ENCODE measurements at places on chromosomes 3 and 15.

GRCh38 chr15:68501259-68501591 is 69.3 kb upstream of the ITGA11 start:
- DNase-seq: no peak

DNA sequence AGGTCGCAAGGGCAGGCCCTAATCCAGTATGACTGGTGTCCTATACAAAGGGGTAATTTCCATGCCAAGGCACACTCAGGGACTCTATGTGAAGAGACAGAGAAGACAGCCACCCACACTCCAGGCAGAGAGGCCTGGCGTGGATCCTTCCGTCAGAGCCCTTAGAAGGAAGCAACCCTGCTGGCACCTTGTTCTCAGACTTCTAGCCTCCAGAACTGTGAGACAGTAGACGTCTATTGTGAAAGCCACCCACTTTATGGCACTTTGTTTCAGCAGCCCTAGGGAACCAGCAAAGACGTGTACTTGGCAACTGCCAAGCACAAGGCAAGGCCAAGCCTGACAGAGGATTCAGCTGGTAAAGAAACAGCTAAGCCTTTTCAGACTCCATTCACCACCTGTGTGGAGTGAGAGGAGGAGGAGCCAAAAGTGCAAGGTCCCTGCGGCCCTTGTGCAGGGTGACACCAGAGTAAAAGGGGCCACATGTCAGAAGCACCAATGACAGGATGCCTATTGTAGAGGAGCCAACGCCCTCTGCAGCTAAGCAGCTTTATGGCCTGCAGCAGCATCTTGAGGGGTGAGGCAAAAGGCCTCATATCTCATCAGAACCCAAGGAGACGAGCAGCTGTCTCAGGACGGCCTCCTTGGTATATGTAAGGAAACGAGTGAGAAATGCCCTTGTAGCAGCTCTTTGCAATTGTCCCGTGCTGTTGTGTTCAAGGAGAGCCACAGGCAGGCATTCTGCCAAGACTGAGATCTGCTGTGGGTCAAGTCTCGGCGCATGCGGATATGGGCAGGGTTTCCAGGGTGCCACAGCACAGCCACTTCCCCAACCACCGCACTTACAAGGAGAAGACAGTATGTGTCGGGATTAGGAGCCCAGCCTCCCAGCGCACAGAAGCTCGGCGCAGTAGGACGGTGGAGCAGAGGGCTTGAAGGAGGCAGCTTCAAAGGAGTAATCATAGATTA is 121.5 kb upstream of the LIPC start:
- DNase-seq: no peak

- no peak for DNase-seq
Observed at GRCh38 chr3:194573680-194574437, 59.4 kb downstream of the TMEM44 start.

GRCh38 chr15:57667171-57667849 is 39.2 kb upstream of the POLR2M start:
- peak; percentile 39 for DNase-seq

GRCh38 chr3:21795152-21795837 is 44.3 kb upstream of the ZNF385D start:
- DNase-seq: no peak

DNA sequence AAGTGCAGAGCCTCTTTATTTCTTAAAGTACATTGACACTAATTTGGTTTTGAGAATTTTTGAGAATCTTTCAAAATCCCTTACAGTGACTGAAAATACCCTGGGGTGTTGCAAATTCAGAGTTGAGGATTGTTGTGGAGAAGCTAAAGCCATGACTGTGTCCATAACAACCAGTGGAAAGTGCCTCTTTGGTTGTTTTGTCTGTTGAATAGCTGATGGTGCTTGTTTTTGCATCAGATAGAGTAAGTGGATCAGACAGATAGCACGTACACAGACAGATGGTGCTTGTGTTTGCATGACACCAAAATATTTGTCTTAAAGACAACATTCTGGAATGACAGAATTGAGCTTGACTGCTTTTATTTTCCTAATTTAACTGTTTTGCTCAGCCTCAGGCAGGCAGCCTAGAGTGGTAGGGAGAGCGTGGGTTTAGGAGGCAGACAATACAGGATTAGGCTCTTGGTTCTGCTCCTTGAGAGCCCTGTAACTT is 265.0 kb downstream of the IL20RB start:
- no peak for DNase-seq

DNA sequence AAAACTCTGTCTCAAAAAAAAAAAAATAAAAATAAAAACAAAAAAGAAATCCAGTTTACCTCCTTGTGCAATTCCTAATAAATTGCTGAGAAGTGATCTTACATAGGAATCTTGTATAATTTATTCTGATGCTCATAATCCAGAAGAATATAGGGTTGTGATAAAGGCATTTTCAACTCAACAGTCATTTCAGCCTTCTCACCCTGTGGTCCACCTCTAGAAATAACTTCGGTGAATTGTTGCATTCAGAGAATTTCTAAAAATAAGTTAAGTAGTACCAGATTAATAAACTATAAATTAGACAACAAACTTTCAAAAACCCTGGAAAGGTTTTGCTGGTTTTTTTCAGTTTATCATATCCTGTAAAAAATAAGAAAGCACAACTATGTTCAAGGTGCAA is 20.2 kb downstream of the RAF1 start:
- no peak for DNase-seq

GRCh38 chr3:139291276-139292051 is 52.4 kb upstream of the MRPS22 start:
- DNase-seq: no peak

GRCh38 chr3:44058868-44059203 is 182.8 kb upstream of the TOPAZ1 start:
- DNase-seq: no peak

DNA sequence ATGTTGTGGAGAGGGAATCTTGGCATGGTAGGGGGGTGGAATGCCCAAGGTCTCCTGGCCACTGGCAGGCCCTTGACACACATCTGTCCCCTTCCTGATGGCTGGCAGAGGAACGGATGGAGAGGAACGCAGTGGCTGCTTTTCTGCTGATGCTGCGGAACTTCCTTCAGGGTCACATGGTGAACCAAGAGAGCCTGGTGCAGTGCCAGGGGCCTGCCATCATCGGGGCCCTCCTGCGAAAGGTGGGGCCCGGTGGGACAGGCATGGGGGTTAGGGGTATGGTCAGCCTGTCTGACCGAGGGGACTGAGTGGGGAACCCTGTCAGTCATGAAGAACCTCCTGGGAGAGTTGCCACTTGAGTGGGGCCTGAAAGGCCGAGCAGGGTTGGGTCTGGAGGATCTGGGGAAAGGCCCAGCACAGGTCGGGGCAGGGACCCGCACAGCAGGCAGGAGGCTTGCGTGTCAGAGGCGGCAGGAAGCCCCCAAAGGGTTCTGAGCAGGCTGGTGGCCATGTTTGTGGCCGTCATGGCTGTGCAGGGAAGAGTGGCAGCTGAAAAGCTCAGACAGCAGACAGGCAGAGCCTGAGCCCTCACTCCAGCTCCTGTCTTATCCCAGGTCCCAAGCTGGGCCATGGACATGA is 18.1 kb downstream of the NBEAL2 start:
- no peak for DNase-seq

DNA sequence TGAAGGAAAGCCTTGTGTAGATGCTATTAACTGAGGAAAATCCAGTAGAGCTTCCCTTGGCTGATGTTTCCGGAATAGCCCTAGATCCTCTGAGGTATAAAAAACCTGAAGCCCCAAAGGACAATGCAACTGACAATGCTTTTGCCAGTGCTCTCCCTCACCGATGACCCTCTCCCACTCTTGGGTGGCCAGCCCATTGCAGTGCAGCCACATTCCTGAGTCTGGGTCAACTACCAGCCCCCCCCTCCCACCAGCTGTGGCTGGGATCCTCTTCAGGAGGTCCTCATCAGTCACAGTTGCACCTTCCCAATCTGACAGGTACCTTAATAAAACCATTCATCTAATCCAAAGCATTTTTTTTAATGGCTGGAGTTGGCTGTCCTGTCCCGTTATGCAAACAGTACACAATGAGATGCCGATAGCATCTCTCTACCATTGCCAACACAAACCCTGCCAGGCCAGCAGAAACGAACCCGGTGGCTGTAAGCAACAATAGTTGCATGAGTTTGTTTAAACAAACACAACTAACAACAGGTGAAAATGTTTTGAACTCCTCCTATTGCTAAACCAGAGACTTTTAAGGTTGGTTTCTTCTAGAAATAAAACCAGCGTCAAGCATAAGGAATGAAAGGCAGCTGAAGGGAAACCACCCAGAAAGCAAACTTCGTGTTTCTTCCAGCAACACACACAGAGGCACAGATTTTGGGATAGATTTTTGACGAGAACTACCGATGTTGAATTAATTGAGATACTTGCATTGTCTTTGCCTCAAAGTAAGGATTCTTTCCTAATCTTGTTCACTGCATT is 128.3 kb upstream of the ARHGEF3 start:
- no peak for DNase-seq

DNA sequence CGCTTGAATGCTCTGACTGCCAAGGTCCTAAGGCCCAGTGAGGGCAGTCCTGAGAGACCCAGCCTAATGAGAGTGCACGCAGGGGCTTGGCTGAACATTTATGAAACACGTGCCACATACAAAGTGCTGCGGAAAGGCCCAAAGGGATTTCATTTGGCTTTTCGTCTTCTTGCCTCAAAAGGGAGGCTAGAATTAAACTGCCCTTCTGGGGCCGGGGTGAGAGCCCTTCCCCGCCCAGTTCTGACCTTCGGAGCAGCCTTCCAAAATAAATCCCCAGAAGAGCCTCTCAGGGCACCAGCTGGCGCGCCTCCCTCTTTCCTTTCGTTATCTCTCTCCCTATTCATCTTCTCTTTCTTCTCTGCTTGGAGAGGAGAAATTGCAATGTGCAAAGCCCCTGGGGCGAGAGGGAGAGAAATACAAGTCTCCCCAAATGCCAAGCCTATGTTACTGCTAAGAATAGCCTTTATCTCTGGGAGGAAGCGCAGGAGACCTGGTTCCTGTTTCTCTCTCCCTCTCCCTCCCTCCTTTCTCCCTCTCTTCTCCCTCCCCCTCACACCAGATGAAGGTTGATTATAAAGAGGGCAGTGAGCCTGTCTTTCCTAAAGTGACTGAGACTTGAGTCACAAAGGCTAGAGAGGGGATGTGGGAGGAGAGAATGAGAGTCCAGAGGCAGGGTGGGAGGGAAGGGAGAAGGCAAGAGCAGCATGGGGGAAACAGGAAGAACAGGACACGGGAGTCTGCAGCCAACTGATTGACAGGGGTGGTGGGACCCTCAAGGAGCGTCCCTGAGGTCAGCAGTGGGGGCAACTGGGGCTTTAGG is 36.7 kb upstream of the NDUFB4 start:
- peak; percentile 62 for DNase-seq

DNA sequence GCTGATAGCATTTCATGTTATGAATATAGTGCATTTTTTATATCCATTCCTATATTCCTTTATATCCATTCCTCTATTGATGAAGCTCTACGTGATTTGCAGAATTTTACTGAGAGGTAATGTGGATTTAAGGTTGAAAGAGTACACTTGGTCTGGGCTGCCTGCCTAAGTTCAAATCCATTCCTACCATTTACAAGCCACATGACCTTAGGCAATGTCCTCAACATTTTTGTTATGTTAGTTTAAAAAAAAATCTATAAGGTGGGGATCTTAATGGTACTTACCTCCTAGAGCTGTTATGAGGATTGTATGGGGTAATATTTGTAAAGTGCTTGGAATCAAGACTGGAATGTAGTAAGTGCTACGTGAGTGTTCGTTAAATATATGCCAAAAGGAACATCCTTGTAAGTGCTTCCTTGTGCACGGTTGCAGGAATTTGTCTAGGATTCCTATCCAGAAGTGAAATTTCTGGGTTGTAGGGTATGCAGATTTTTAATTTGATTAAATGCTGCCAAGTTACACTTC is 11.2 kb upstream of the VEPH1 start:
- DNase-seq: no peak

GRCh38 chr3:33717866-33718594 is at the start of gene CLASP2:
TSS of gene CLASP2 (minus strand) at chr3:33718254. CDS start at chr3:33718002, 252 bp downstream.
- peak; percentile 55 for DNase-seq

GRCh38 chr15:92878593-92879053 is 21.5 kb upstream of the CHD2 start:
- no peak for DNase-seq

DNA sequence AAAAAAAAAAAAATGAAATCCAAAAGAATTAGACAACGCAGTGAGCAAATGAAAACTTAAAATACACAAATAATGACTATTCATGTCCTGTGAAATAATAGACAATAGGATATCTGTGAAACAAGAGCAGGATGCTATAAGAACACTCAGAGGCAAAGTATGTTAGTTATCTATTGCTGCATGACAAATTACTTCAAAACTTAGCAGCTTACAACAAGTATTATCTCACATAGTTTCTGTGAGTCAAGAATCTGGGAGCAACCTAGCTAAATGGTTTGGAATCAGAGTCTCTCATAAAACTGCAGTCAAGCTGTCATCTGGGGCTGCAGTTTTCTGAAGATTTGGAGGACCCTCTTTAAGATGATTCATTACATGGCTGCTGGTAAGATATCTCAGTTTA is 36.5 kb upstream of the ZMAT3 start:
- peak; percentile 49 for DNase-seq

DNA sequence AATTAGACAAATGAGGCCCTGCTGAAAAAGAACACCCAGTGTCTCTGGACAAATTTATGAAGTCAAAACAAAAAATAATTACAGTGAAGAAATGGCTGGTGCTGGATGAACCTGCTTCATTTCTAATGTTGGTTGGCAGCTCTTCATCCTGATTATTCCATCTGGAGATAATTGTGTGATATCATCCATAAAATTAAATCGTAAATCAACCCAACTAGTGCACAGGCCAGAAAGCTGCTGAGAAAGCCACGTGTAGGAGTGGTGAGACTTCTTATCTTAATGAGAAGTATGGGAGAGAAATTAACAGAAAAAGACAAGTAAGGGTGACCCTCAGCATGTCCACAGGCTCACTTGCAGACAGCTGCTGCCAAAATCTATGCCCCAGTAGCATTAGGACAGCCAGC is 465.2 kb upstream of the TGFBR2 start:
- DNase-seq: no peak

- no peak for DNase-seq
Observed at GRCh38 chr3:186467969-186468368, 76.2 kb downstream of the CRYGS start.

- no peak for DNase-seq
Observed at GRCh38 chr3:43152649-43153048, 46.8 kb upstream of the POMGNT2 start.

DNA sequence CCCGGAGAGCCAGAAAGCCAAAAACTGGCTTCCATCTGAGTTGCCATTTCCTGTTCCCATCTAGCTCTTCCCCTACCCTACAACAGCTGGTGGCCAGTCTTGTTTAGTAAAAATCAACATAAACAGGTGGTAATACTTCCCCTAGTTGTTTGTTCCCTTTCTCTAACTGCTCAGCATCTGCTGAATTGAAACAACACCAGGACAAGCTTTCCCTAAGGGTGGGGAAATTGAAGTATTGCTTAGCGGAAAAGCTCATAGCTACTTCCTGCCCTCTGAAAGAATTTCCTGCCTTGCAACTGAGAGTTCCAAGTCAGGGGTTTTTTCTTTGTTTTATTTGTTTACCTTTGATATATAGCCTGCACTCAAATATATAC is 66.8 kb downstream of the HMG20A start:
- no peak for DNase-seq

- no peak for DNase-seq
Observed at GRCh38 chr15:60752973-60753720, 274.2 kb upstream of the ICE2 start.

- DNase-seq: no peak
Observed at GRCh38 chr3:152050903-152051302, 177.5 kb downstream of the SUCNR1 start.

GRCh38 chr3:193693774-193694173 is 100.8 kb downstream of the OPA1 start:
- DNase-seq: no peak

- no peak for DNase-seq
Observed at GRCh38 chr3:196189566-196190347, 21.4 kb downstream of the ZDHHC19 start.

- DNase-seq: no peak
Observed at GRCh38 chr3:101702726-101703125, 16.2 kb upstream of the RPL24 start.
